ENCODE measurements at places on chromosomes 4 and X. TPM values are rescaled to one million over a fixed set of nuclear protein-coding genes. Genes with fewer than 3 reads are reported as not detected.
A peak's percentile ranks its signal among the peaks of the same experiment; 100 is the strongest.

DNA sequence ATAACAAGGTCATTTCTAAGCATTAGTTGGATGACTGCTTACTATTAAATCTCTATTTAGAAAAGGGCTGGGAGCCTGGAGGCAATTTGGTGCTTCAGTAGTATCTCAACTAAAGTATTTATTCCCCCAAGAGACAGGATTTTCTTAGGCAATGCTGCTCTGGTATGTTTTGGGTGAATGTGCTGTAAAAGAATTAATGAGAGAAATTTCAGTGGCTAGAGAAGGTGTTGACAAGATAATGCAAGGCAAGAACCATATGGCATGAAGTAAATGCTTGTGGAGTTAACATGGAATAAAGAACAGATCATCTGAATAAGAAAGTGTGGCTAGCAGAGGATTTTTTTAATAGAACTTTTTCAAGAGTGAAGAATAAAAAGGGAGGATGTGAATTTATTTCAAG lies 3.9 kb downstream of the CYP2U1 start:
- no peak for DNase-seq

DNA sequence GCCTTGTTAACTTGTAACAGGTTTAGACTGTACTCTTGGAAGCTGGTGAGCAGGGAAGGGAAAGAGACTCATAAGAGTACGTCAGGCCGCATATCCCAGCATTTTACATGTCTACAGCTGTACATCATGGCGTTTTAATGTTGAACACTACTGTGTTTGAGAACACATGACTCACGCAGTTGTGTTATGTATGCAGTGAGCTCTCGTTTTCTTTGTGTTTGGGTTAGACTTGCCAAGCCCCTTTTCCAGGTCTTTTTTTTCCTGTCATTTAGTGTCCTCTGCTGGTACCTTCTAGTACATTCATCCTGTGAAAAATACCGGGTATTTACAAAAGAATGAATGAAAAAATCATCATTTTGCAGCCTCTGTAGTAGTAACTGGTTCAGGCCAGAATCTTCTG lies 35.3 kb downstream of the SMS start:
- DNase-seq: no peak

- no peak for DNase-seq
These were observed 89.8 kb upstream of the TNIP3 start for GRCh38 chr4:121253961-121254360.

Gene FAM53A
- 1.8 TPM for total RNA-seq

- no peak for DNase-seq
These were observed 7.2 kb downstream of the IRAK1 start for GRCh38 chrX:154012336-154012991.

Gene FAM193A
- 44.3 TPM for total RNA-seq

DNA sequence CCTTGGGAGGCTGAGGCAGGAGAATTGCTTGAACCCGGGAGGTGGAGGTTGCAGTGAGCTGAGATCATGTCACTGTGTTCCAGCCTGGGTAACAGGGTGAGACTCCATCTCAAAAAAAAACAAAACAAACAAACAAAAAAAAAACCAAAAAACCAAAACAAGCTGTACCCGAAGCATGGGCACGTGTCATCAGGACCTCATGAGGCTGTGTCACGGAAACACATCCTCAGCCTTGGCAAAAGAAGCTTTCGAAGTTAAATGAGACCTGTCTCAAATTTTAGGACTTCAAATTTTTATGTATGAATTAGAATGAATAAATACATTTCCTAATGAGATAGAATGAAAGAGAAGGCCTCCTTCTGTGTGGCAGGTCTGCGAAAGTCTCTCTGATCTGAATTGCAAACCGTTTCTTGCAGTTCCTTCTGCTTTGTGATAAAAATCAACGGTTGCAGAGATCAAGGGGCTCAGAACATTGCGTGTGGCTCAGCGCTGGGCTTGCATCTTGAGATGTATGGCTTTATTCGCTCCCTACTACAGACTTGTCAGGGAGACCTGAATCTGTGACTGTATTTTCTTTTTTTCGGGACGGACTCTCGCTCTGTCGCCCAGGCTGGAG lies 19.5 kb upstream of the CRLF2 start:
- no peak for DNase-seq

Gene NEIL3
- 5.0 TPM for total RNA-seq

Gene IL13RA1
- not detected for total RNA-seq

Gene PNMA5
- total RNA-seq: 0.37 TPM

Gene TRIM75
- total RNA-seq: not detected

DNA sequence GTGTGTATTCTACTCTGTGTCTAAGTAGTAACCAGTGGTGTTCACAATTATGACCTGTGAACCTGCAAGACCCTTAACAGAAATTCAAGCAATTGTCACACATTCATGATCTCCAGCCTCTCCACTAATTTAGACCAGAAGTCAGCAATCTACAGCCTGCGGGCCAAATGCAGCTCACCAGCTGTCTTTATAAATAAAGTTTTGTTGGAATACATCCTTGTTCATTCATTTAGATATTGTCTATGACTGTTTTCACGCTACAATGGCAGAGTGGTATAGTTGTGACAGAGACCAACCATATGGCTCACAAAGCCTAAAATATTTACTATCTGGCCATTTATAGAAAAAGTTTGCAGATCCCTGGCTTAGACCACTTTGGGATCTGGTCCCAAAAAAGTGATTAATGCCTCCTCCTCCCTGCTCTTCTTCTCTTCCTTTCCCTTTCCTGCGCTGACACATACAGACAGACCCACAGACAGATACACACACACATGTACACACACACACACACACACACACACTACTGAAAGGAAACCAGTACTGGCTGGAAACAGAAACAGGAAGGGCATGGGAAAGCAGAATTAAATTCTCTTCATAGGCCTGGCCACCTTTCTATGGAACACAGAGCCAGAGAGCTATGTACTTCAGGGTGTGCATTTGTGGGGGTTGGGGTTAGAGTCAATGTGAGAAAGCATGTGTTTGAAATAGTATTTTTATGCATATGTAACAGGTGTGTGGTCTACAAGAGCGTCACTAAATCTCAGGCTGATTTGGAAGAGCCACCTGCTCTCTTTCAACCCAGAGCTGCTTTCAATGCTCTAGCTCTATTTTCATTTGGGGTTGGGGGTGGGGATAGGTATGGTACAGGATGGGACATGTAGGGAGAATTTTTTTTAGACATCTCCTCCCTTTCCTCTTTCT lies 49.7 kb upstream of the TMEM164 start:
- DNase-seq: no peak

GRCh38 chrX:10618961-10619360 lies 1.4 kb downstream of the MID1 start:
- DNase-seq: no peak

Gene L1CAM
- total RNA-seq: 2.1 TPM

Gene GTPBP6
- 62.2 TPM for total RNA-seq

DNA sequence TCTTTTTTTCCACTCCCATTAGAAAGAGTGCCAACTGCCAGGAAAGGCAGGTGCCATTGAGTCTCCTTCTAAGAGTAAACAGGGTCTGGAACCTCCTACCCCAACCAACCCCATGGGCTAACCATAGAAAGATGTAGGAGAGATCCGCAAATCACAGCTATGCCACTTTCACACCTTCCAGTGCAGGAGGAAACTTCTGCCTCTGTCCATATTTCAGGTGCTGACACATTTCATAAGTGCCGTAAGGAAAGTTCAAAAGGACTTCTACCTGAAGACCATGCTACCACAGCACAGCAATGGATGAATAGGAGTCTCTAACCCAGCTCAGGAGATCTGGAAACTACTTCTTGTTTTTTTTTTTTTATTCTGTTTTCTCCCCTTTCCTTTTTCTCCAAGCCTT lies 145.8 kb downstream of the FBXO8 start:
- no peak for DNase-seq

Gene MAGEB10
- total RNA-seq: not detected

- DNase-seq: peak; percentile 97
These were observed at the start of gene PIM2 for GRCh38 chrX:48918643-48919340. PIM2 (minus strand) TSS chrX:48919024; CDS start chrX:48918834, 190 bp downstream.

- no peak for DNase-seq
These were observed 15.2 kb downstream of the SH3D19 start for GRCh38 chr4:151310124-151310728.

GRCh38 chrX:129642641-129643040 lies 12.1 kb downstream of the APLN start:
- no peak for DNase-seq

DNA sequence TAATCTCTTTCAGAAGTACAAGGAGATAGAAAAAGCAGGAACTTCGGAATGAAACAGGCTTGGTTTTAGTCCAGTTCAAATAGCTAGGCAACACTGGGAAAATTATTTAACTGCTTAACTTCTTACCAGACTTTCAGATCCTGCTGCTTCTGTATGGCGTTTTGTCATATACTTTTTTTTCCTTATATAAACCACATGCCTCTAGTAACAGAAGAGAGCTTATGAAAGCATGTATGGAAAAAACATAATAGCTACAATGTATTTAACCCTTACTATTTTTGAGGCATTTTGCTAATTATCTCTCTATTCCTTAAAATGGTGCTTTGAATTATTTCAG lies 439.6 kb downstream of the INPP4B start:
- DNase-seq: no peak

Gene PIN4
- 2.6 TPM for total RNA-seq

Gene XPNPEP2
- 0.99 TPM for total RNA-seq

GRCh38 chr4:135256111-135256510 lies 1054.5 kb upstream of the PABPC4L start:
- DNase-seq: no peak

Gene WWC2
- total RNA-seq: 0.20 TPM

- DNase-seq: peak; percentile 6
These were observed 118.3 kb downstream of the DNAAF6 start for GRCh38 chrX:107324493-107325310.

DNA sequence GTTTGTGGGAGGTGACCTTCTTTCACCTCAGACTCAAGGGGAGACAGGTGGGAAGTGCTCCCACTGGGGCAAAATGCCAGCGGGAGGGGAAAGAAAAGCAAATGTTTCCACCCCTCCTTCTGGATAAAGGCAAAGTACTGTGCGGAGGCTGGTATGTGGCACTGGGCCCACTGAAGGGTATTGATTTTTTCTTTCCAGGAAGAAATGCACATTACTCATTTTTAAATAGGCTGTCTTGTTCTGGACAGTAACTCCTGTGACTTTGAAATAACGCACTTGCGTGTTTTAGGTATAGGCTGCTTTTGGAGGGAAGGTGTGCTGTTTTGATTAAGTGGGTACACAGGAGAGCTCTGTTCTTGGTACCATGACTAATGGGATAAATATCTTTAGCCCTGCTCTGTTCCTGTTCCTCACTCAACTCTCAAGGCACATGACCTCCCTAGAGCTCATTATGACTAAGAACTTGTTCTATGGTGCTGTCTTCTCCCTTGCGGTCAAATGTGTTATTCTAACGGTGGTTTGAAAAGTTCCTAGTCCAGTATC lies 40.7 kb upstream of the MBTPS2 start:
- DNase-seq: no peak
